Aorta (tissue), 5 donors: ENCODE measurements at places on chromosomes 6 and 20. TPM values are rescaled to one million over a fixed set of nuclear protein-coding genes. Genes with fewer than 3 reads are reported as not detected.

The INSM1 gene
- not detected for total RNA-seq

The UBD gene
- 0.32 TPM for total RNA-seq

The SIM1 gene
- total RNA-seq: 0.10 TPM

The ID4 gene
- 111 TPM for total RNA-seq

The AARS2 gene
- 7.0 TPM for total RNA-seq

The SLC17A2 gene
- total RNA-seq: not detected

The EEF1A2 gene
- total RNA-seq: 1.5 TPM

The GJA10 gene
- total RNA-seq: not detected

The LRRN4 gene
- not detected for total RNA-seq

The EYA2 gene
- 10.7 TPM for total RNA-seq

The C6orf15 gene
- not detected for total RNA-seq

The GLP1R gene
- total RNA-seq: not detected

The HSPA1L gene
- 1.9 TPM for total RNA-seq

The HRH3 gene
- not detected for total RNA-seq

The POLH gene
- 8.3 TPM for total RNA-seq

The IL17A gene
- not detected for total RNA-seq

The EYS gene
- not detected for total RNA-seq

The ATP6V1G2 gene
- total RNA-seq: 1.3 TPM

The FAM50B gene
- 9.1 TPM for total RNA-seq

The POLR1H gene
- total RNA-seq: 20.5 TPM

The RFX6 gene
- total RNA-seq: not detected

The SPAG4 gene
- total RNA-seq: 6.0 TPM

The COL10A1 gene
- not detected for total RNA-seq

The NKX2-2 gene
- not detected for total RNA-seq

The IBTK gene
- 34.0 TPM for total RNA-seq

The MAS1 gene
- total RNA-seq: 0.12 TPM

The CCN5 gene
- 59.4 TPM for total RNA-seq

The FHL5 gene
- 38.3 TPM for total RNA-seq

The ULBP1 gene
- 0.13 TPM for total RNA-seq

The DEFB123 gene
- not detected for total RNA-seq

The FAM83C gene
- not detected for total RNA-seq

The OXT gene
- total RNA-seq: not detected

The TMEM151B gene
- total RNA-seq: not detected

The PPP1R3G gene
- 1.7 TPM for total RNA-seq

The JPH2 gene
- total RNA-seq: 140 TPM

The TSBP1 gene
- not detected for total RNA-seq

The NR2E1 gene
- not detected for total RNA-seq

The RSPO4 gene
- total RNA-seq: 1.0 TPM

The ESR1 gene
- total RNA-seq: 12.3 TPM

The TRAPPC3L gene
- total RNA-seq: 0.36 TPM

The GHRH gene
- total RNA-seq: not detected

The WFDC10A gene
- total RNA-seq: not detected

The MLN gene
- total RNA-seq: not detected
